ENCODE measurements at places on chromosomes 11 and 22.

- DNase-seq, result no peak
These were observed 61.4 kb upstream of the KIRREL3 start for GRCh38 chr11:127061947-127062346.

DNA sequence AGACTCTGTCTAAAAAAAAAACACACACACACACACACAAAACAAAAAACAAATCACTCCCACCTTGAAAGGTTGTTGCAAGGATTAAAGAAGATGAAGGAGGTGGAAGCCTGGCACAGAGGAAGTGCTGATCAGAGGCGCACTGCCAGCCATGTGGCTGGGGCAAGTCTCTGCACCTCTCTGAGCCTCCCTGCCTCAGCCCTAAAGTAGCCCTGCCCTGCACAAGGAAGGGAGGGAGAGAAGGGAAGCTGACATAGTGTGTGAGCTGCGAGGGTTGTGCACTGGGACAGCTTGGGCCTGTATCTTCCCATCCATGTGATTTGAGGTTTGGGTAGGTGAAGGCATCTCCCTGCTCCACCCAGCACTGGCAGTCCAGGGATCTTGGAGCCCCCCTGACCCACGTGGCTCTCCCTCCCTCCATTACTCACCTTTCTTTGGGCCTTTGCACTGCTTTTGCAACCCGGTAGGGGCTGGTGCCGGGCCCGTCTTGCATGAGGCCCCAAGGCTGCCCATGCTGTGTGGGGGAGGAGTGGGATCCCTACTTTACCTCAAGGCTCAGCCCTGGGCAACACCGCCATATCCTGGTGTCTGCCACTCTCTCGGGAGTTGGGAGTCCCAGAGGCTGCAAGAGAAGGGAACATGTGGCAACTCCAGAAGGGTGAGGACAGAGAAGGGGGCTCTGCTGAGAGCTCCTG lies 30.5 kb downstream of the IFT27 start:
- no peak for DNase-seq

GRCh38 chr11:65919573-65920371 lies 546 bp downstream of the DRAP1 start:
- peak; percentile 66 for DNase-seq

GRCh38 chr11:69413015-69413801 lies 68.3 kb upstream of the LINC01488 start:
- no peak for DNase-seq

- DNase-seq, result no peak
These were observed 23.2 kb upstream of the LRRC55 start for GRCh38 chr11:57158599-57158998.

DNA sequence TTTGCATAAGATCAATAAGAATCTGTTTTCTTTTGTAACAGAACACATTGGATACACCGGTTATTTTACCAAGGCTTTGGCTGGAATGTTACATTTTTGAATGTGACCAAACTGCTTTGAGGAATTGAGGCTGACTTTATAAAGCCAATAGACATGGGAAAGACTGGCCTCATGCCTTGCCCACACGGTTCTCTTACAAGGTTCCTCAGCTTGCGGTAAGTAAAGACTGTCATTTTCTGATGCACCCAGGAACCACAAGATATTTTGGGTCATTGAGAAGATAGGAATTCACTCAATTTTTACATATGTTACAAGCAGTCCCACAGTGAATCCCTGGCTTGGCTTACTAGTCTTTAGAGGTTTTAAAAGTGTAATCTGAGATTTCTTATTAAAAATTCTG lies 23.9 kb downstream of the OR10A6 start:
- no peak for DNase-seq

DNA sequence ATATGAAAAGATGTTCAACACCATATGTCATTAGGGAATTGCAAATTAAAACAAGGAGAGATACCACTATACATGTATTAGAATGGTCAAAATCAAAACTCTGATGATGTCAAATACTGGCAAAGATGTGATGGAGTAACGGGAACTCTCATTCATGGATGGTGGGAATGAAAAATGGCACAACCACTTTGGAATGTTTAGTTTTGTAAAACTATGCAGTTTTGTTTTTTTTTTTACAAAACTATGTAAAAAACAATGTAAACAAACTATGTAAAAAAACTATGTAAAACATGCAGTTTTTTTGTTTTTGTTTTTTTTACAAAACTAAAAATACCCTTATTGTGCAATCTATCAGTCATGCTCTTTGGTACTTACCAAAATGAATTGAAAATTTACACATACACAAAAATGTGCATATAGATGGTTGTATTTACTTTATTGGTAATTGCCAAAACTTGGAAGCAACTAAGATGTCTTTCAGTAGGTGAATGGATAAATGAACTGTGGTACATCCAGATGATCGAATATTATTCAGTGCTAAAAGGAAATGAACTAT lies 5.0 kb upstream of the USP47 start:
- no peak for DNase-seq

DNA sequence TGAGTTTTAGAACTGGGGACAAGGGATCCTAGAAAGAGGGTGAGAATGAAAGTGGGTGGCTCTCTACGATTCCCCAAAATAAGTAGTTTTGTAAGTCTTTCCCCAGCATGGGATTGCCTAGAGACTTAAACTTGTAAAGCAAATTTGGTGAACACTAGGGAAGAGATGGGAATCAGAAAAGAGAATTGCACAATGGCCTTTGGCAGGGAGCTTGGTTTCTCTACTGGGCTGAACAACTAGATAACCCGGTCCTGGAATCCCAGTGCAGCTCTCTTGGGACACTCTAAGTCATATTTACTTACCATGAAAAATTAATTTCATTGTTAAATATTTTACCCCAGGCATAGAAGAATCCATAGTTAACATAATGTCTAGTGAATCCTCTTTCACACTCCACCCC lies 16.5 kb upstream of the USP18 start:
- DNase-seq, result no peak

DNA sequence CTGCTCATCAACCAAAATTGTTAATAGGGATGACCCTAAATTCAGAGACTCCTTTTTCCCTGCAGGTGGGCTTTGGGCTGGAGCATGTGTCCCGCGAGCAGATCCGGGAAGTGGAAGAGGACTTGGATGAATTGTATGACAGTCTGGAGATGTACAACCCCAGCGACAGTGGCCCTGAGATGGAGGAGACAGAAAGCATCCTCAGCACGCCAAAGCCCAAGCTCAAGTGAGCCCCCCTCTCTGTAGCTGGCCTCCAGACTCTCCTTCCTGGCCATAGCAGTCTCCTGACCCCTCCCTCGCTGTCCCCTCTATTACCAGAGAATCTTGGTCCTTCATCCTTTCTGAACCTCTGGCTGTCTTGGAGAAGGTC lies 47.9 kb upstream of the RAB1B start:
- no peak for DNase-seq

GRCh38 chr11:976431-977160 lies 50.9 kb downstream of the AP2A2 start:
- DNase-seq, result no peak

- peak; percentile 28 for DNase-seq
These were observed 98.3 kb upstream of the CHRM4 start for GRCh38 chr11:46489656-46490560.

- no peak for DNase-seq
These were observed 772.5 kb downstream of the TBC1D22A start for GRCh38 chr22:47534804-47535410.

GRCh38 chr11:22674470-22675439 lies 8.3 kb downstream of the GAS2 start:
- DNase-seq, result no peak

DNA sequence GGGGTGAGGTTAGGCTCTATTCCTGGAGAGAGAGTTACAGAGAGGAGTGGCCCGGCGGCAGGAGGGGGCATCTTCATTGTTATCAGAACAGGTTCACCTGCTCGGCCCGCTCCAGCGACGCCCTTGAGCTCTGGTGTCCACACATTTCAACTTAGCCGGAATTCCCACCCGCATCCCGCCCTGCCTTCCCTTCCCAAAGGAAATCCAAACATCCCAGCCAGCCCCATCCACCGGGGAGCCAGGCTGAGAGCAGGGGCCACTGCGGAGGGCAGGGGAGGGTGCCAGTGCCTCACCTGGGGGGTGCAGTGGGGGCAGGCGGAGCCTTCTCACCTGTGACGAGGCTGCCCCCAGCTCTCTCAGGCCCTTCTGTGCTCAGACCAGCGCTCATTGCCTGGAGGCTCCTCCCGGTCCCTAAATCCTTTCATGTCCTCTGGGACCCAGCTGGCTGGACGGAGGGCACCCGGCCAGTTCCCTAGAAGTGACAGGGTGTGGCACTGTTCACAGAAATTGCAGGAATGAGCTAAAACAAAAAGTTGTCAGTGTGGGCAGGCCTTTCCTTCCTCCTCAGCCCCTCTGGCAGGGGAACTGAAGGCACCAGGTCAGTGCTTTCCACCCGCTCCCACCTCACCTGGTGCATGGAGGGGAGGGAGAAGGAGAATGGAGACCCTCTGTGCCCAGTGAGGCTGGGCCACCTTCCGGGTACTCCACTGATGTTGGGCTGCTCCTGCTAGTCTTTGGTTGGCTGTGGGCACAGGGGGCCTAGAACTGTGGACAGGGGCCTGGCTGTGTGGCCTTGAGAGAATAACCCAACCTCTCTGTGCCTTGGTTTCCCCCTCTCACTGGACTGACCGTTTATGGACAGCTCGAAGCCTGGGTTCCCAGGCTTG lies 2.2 kb upstream of the MRGPRG start:
- no peak for DNase-seq

DNA sequence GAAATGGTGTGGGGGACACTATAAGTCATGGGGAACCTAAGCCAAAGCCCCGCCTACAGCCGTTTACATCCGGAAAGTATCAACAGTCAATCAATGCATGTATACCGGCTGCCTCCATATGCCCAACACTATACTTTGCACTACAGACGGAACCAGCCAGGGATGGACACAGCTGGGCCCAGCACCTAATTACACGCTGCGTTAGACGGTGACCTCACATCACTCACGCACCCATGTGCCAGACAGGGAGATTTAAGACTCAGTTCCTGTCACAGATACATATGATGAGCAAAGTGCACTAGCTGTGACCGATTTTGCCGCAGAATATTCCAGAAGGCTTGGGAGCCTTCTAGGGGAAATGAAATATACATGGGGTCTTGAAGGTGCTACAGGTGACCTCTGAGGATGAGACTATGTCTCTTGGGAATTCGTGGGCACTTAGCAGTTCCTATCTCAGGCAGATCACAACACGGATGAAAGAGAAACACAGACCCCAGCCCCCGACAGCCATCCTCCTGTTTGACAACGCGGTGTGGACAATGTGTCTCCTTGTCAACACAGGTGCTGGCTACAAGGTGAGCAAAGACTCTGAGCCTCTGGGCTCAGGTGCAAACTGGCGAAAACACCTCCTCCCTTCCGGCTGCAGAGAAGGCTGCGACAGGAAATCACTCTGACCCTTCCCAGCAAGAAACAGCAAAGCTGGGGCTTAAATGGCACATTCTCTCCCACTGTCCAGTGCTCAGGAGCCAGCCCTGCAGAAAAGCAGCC lies 8.0 kb downstream of the AHNAK start:
- no peak for DNase-seq

DNA sequence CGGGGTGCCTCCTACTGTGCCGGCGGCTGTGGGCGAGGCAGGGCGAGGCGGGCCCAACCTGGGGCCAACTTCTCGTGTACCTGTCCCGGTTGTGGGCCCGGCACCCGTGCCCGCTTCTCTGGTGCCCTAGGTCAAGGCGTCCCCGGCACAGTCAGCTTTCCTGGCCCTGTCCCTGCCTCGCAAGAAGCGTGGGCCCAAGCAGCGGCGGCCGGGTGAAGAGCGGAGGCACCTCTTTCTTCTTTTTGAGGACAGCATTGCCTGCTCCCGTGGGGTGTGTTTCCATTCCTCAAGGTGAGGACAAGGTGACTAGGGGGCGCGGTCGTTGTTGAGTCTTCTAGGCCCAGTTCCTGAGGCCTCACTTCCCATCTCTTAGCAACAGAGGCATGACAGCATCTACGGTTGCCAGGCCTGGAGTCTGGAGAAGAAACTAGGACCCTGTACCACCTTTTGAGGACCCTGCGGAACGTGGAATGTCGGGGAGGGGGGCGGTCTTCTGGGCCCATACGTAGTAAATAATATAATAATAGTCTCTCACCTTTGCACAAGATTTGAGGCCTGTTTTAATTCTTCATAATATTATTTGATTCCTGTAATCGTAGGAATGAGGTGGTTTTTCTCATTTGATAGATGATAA lies 418 bp downstream of the ACO2 start:
- no peak for DNase-seq

- DNase-seq, result no peak
These were observed 33.3 kb downstream of the PRDM11 start for GRCh38 chr11:45179686-45180178.

DNA sequence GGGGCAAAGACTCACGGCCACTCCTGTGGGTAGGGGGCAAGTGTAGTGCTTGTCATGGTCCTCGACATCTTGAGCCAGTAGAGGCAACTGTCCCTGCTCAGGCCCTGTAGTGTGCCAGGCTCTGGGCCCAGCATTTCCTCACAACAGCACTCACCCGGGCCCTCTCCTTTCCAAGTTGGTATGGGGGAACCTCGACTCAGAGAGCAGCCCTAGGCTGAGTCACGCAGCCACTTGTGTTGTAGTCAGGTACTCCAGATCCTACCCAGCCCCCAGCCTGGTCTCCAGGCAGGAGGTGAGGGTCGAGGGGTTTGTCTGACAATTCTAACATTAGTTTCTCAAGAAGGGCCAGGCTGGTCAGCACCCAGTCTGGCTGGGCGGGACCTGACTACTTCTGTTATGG lies 4.1 kb downstream of the RELT start:
- DNase-seq, result no peak

DNA sequence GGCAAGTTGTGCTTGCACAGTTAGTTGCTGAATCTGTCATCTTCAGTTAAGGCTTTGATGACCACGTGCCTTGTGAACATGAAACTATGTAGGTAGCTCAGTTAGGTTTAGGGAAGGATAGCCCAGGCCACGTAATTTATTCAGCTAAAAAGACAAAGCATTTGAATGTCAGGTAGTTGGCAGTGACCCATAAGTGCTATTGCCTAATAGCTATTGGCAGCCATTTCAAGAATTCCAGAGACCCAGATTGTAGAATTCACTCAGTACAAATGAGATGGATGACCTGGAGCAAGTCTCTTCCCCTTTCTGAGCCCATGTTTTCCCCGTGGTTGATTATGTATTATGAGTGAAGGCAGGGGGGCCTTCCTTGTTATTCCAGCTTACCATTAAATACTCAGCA lies 265.3 kb upstream of the ANO5 start:
- DNase-seq, result no peak

DNA sequence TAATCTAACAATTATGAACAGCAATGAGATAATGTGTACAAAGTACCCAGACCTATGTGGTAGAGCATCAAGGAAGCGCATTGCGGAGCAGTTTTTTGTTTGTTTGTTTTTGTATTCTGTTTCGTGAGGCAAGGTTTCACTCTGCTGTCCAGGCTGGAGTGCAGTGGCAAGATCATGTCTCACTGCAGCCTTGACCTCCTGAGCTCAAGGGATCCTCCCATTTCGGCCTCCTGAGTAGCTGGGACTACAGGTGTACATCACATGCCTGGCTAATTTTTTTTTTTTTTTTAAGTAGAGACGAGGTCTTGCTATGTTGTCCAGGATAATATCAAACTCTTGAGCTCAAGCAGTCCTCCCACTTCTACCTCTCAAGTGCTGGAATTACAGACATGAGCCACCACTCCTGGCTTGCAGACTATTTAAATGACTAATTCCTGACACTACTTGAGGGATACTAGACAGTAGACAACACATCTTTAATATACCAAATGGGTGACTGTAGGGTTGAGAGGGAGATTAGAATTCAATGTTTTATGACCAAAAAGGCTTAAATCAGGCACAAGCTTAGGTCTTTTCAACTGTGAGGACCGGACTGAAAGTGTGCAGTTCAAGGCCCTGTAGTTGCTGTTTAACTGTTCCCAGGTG lies 12.7 kb downstream of the OR51B4 start:
- no peak for DNase-seq

- no peak for DNase-seq
These were observed 25.8 kb upstream of the NECTIN1 start for GRCh38 chr11:119754656-119755355.

GRCh38 chr22:40997520-40997919 lies 46.3 kb downstream of the RBX1 start:
- no peak for DNase-seq
